Esophagus muscularis mucosa (tissue), 4 donors: ENCODE measurements at places on chromosomes 1 and 21. TPM values are rescaled to one million over a fixed set of nuclear protein-coding genes. Genes with fewer than 3 reads are reported as not detected.

The IL20 gene
- total RNA-seq, result not detected

The LCE3A gene
- total RNA-seq, result not detected

The PRAMEF14 gene
- total RNA-seq, result not detected

The SMCP gene
- total RNA-seq, result not detected

The FCRL1 gene
- not detected for total RNA-seq

The TRIM67 gene
- total RNA-seq, result under 0.01 TPM

The PEAR1 gene
- total RNA-seq, result 13.6 TPM

GRCh38 chr21:17733209-17733608 lies 85.9 kb downstream of the C21orf91 start:
- DNase-seq, result no peak

- no peak for DNase-seq
Observed at GRCh38 chr1:86239894-86240293, 83.3 kb upstream of the COL24A1 start.

- no peak for DNase-seq
Observed at GRCh38 chr1:48115835-48116234, 106.7 kb upstream of the SLC5A9 start.

DNA sequence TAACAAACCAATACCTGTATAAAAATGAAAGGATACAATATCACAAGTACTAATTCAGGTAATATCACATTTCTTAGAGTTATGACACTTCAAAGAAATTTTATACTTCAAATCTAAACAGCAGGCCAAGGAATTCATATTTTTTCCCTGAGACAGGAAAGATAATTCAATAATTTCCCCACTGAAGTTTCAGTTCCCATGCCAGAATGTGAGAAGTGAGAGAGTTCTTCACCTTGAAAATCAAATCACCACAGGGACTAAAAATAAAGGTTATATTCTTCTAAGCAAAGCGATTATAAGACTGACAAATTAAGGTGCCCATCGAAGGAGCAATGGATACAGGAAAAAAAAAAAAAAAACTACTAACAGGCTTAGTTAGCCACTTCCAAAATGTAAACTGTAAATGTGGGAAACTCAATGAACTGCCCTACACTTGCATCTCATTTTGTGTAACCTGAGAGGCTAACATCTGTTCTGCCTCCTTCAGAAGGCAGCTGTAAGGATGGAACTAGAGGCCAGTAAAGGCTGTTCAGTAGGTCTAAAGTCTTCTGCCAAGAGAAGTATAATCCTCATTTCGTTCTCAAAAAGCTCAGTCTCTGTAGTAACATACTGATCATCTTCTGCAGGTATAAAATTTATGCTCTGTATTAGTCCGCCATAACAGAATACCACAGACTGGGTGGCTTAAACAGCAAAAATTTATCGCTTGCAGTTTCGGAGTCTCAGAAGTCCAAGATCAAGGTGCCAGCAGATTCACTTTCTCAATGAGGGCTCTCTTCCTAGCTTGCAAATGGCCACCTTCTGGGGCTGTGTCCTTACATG lies 127.8 kb downstream of the RERE start:
- DNase-seq, result no peak

DNA sequence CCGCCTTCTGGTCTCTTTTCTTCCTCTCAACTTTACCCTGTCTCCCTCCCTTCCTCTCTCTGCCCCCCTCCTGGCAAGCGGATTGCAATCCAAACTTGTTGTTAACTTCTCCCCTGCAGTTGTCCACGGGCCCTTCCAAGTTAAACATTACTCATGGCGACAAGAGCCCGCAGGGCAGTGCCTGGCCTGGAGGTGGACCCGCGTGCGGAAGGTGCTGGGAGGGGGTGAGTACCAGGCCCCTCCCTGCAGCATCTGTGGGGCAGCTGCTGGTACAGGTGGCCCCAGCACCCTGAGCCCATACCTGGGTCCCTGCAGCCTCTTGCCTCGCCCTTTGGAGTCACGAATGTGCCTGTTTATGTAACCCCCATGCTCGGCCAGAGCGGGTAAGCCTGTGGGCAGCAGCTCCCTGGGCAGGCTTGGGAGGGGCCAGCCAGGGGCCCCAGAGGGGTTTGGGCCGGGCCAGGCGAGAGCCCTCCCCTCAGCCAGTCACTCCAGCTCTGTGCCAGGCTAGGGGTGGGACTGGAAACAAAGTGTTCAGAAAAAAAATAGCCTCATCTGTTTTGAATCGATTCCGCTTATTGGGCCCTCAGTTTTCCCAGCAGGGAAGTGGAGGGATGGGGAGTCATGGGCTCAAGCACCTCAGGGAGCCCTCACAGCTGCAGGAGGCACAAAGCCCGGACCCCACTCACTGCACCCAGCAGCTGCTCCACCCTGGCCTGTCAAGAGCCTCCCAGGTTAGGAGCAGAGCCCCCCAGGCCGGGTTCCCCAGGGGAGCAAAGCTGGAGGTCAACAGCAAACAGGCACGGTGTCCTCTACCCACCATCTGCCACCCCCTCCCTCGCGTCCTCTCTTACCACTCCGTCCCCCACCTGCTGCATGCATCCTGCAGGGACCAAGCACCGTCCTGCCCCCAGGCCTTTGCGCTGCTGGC lies 14.0 kb upstream of the FAAP20 start:
- DNase-seq, result no peak

- no peak for DNase-seq
Observed at GRCh38 chr1:214404571-214405213, 123.7 kb downstream of the SMYD2 start.

DNA sequence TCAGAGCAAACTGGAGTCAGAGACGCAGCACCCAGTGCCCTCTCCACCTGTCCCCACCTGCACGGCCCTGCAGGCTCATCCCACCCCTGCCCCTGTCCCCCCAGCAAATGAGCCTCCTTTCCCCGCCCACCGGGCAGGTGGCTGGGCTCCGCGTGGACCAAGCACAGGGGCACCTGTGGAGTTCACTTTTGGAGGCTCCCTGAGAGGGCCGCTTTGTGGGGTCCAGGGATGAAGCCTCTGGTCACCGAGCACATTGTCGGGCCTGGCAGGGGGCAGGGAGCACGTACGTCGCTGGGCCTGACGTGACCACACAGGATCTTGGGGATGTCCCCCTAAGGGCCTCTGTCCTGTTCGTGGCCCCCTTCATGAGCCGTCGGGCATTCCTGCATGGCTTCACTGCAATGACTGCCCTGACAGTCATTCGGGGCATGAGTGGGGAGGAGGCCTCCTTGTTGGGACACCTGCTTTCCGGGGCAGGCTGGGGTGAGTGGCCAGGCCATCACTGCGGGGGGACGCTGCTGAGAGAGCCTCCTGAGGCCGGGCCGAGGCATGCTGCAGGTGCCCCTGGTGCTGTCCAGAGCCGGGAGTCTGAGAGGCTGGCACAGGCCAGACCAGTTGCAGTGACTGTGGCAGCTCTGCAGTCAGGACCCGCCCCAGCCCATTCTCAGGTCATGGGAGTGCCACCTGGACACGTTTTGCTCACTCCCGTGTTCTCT lies 19.7 kb downstream of the SLX9 start:
- no peak for DNase-seq

DNA sequence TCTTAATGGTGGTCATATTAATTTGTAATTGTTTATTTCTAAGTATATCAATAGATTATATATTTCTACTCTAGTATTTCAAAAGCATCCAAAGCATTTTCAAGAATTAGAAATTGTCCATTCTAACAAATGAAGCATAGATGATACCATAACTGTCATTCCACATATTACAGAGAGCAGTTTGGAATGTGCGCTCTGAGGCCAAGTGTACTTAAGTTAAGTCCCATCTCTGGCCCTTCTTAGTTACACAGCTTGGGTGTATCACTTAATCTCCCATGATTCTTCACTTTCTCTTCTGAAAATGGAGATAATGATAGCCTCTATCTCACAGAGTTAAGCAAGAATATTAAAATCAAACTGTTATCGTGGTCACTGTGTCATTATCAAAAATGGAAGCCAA lies 281.1 kb downstream of the MRPL39 start:
- DNase-seq, result no peak

DNA sequence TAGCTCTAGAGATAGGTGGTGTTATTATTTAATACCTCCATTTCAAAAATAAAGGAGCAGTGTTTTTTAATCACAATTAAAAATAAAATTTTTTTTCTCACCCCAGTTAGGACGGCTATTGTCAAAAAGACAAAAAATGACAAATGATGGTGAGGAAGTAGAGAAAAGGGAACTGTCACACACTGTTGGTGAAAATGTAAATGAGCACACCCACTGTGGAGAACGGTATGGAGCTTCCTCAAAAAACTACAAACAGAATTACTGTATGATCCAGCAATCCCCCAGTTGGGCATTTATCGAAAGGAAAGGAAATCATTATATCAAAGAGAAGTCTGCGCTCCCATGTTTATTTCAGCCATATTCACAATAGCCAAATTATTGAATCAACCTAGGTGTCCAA lies 148.7 kb upstream of the NR5A2 start:
- DNase-seq, result peak; percentile 34

DNA sequence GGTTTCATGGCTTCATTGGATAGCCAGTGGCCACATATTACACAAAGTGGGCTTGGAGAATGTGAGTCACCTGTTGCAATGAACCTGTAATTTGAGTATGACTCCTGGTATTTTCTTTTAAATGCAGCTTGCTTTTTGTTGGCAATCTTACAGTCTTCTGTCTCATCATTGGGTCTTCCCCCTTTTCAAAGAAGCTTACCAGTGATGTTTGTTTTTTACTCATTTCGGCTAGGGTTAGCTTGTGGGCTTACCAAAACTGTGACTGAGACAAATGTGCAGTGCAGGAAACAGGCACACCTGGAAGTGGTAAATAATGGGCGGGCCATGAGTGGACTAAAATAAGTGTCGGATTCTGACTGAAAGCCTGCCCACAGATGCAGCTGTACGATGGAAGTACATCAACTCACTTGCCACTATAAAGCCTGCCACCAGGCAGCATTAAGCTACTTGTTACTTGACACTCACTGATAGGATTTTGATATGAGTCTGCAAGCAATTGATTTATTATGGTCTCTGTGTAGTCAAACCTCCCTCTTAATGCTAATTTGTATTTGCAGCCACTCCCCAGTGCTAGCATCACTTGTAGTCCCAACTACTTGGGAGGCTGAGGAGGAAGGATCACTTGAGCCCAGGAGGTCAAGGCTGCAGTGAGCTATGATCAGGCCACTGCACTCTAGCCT lies 4.2 kb downstream of the HHAT start:
- no peak for DNase-seq

DNA sequence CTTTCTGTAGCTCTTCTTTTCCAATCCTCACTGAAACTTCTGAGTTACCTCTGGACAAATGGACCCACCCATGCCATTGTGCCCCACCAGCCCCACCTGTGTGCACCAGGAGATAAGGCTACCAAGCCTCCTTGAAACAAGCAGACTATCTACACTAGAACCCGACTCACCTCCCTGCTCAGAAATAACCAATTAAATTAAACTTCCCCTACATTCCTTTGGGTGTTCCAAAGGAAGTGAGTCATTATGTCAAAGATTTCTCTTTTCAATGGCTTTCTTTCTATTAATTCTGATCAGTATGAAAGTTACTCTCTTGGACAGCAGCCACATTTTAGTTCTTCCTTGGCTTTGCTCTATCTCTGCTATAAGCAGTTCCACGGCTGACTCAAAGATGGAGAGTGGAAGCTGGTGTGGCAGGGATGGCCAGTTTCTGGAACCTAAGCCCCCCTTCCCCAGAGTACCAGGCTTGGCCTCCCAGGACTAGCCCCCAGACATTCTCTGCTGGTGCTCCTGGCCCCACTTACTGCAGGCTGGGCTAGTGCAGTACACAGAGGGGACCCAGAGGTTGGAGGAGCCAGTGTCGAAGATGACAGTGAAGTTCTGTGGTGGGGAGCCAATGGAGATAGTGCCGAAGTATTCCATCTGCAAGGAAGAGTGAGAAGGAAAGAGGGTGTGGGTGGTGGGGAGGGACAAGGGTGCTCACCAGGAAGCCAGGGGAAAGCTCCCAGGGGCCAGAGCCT lies 1.9 kb downstream of the CTSE start:
- DNase-seq, result no peak

- no peak for DNase-seq
Observed at GRCh38 chr1:173112129-173112528, 61.4 kb upstream of the TNFSF18 start.

DNA sequence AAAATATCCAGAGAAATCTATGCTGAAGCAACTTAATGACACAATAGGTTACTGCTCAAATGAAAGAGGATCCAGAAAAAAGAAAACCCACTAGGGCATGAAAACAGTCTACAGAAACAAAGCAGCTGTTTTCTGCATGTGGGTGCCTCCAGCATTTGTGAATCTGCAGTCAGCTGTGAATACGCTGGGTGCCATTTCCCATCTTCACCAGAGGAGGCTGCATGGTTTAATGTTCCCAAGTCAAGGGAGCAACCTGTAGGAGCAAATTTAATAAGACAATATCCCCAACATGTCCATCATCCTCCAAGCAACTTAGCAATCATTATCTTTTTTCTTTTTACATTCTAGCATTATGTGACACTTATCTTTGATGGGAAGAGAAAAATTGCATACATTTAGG lies 396.6 kb downstream of the BRINP2 start:
- no peak for DNase-seq

DNA sequence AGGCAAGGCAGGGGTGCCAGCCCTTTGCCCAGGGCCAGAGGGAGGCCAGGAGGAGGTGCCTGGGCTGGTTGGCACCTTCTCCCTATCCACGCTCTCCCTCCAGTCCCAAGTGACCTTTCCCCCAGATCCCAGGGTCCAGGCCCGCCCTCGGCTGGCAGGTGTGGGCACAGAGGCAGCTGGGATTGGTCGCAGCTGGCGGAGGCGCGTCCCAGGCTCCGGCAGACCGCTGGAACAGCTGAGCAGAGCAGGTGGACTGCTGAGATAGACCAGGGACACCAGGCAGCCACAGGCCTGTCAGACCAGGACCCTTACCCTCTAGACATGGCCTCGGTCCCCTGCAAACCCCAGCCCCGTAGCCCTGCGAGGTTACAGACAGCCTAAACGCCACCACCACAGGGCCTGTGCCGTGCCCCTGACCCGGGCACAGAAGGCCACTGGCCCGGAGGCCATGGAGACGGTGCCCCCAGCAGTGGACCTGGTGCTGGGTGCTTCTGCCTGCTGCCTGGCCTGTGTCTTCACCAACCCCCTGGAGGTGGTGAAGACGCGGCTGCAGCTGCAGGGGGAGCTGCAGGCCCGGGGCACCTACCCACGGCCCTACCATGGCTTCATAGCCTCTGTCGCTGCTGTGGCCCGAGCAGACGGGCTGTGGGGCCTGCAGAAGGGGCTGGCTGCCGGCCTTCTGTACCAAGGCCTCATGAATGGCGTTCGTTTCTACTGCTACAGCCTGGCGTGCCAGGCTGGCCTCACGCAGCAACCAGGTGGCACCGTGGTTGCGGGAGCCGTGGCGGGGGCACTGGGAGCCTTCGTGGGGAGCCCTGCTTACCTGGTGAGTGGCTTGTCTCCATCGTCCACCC lies at the start of gene SLC25A34:
TSS of gene SLC25A34 (plus strand) at position 221 of the 854 bp plus-strand sequence. CDS start at position 449, 228 bp downstream.
- no peak for DNase-seq

DNA sequence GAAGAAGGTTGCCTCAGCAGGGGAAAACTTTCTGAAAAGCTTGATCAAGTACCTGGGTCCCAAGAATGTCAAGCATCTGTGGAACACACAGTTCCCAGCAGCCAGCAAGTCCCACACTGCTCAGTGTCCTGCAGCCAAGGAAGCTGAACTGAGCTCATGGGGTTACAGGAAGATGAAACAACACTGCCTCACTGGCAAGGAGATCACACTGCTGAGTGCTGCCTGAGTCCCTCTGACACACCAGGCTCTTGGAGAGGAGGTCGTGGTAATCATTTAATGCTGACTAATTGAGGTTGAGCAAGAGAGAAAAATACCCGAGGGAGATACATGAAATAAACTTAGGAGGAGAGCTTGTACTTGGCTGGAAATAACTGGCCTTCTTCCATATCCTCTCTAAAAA lies 75.2 kb downstream of the MPZL1 start:
- DNase-seq, result peak; percentile 94

GRCh38 chr21:40547906-40548513 lies 298.9 kb downstream of the DSCAM start:
- peak; percentile 57 for DNase-seq
